ENCODE measurements at places on chromosomes 2 and 18. TPM values are rescaled to one million over a fixed set of nuclear protein-coding genes. Genes with fewer than 3 reads are reported as not detected.

DNA sequence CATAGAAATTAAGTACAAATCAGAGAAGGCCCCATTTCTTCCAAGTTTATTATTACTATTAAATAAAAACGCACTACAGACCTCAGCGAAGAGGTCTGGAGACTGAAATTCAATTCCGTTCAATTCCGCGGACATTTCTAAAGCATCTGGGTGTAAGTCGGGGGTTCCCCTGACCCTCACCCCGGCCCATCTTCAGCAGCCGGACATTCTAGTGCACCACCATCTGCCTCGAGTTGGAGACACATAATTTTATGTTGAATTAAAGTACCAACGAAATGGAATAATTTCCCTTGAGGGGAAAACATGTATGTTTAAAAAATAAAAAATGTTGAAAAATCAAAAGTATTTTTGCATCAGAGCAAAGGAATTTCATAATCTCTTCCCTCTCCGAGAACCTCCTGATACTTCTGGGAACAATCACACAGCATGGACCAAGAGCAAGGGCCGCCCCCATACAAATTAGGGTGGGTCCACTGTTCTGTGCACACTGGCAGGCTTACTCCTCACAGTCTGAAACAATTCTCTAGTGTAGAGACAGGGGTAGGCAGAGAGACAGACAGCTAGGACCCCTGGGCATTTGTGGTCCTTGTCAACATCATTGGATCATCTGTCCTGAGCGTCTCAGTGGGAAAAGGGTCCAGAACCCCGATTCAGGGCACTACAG, 29.3 kb downstream of the MBP start:
- DNase-seq: peak; percentile 53

GRCh38 chr2:150228936-150229335, 258.5 kb downstream of the RND3 start:
- peak; percentile 77 for DNase-seq

GRCh38 chr2:122070241-122070731, 314.8 kb downstream of the TSN start:
- no peak for DNase-seq

GRCh38 chr2:218393750-218394290, 5.8 kb upstream of the CTDSP1 start:
- DNase-seq: no peak

The COL3A1 gene
- 3,024 TPM for total RNA-seq

- DNase-seq: peak; percentile 66
These were observed 57.8 kb upstream of the RGPD5 start for GRCh38 chr2:109736177-109736827.

- no peak for DNase-seq
These were observed 84.7 kb downstream of the BCL2 start for GRCh38 chr18:63234841-63235240.

The DSG2 gene
- total RNA-seq: 2.6 TPM

The RGPD3 gene
- total RNA-seq: 0.32 TPM

DNA sequence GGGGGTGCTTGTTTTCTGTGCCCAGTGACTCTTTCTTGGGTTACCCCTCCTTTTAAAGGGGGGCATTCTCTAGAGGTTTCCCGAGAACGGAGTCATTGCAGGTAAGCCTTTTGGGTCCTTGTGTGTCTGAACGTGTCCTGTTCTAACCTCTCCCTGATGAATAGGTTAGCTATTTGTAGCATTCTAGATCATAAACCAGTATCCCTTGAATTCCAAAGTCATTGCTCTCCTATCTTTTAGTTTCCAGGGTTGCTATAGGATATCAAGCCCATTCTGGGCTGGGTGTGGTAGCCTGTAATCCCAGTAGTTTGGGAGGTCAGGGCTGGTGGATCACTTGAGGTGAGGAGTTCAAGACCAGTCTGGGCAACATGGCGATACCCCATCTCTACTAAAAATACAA, 65.9 kb upstream of the YWHAQ start:
- DNase-seq: no peak

GRCh38 chr2:71559828-71560637, 106.7 kb downstream of the DYSF start:
- DNase-seq: no peak

DNA sequence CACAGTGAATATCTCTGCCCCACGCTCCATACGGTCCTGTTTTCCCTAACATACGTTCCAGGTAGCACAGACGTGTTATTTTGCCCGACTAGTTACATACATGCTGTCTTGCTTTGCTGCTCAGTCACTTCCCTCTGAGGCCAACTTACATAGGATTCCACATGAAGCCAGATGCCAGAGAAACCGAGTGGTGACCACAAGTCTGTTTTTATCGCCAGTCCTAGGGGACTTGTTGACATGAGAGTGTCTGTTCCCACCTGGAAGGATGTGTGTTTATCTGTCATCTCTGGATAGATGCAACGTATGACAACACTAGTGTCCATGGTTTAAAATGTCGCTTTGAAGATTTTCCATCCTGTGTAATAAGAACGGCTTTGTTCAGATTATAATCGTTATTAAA, 32.6 kb downstream of the PMAIP1 start:
- DNase-seq: no peak

The MAP3K19 gene
- total RNA-seq: not detected

DNA sequence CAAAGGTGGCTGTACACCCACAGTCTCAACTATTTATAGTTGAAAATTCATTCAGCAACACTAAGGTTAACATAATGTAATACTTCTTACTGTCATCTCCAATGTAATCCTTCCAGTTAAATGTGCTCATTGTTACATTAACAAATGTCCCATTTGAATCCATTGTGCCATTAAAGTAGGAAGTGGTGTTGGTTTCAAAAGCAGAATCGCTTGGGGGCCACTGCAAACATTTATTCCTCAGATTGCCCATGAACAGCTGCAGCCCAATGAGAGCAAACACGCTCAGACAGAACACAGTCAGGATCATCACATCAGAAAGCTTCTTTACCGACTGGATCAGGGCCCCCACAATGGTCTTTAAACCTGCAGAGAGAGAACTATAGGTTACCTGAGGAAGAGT, 41.4 kb downstream of the SCN3A start:
- no peak for DNase-seq

- DNase-seq: peak; percentile 73
These were observed 250.3 kb downstream of the TTC32 start for GRCh38 chr2:19651466-19651865.

- no peak for DNase-seq
These were observed 434.1 kb upstream of the HS6ST1 start for GRCh38 chr2:128752691-128753263.

The HPCAL1 gene
- total RNA-seq: 51.5 TPM

DNA sequence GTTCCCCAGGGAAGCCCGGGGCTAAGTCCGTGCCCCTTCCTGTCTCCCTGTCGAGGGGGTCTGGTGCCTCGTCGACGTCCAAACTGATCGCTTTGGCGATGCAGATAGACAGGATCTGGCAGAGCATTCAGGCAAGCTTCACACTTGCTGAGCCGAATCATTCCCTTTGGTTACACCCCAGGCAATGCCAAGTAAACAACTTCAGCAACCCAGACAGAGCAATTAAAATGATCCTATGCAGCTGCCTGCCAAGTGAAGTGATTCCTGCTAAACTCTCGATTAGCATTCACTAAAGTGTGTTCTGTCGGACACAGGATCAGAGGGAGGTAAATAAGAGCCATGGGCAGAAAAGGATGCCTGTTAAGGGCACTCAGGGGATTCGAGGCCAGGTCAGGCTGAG, 108.2 kb upstream of the RAB12 start:
- peak; percentile 59 for DNase-seq

DNA sequence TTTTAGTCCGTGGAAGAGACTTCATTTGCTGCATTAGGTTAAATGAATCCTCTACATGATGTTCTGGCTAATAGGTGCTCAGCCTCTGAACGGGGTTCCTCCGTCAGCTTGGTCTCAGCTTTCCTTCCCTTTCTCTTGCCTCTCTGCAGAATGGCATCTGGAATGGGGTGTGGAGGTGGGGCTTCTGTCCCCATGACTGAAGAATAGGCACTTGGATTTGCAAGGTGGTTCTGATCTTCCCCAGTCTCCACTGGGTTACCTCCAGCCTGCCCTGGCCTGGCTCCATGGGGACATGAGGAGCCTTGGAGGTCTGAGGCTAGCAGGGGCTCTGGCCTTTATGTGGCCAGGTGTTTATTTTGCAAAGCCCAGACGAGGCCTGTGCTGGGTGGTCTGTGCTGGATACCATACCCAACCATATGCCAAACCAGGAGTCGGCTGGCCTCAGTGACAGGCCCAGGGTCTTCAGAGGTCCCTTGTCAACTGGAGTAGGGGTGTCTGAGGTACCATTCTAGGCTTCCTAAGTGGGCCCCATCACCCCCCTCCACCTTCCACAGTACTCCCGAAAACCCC, 28.2 kb upstream of the LAPTM4A start:
- no peak for DNase-seq

DNA sequence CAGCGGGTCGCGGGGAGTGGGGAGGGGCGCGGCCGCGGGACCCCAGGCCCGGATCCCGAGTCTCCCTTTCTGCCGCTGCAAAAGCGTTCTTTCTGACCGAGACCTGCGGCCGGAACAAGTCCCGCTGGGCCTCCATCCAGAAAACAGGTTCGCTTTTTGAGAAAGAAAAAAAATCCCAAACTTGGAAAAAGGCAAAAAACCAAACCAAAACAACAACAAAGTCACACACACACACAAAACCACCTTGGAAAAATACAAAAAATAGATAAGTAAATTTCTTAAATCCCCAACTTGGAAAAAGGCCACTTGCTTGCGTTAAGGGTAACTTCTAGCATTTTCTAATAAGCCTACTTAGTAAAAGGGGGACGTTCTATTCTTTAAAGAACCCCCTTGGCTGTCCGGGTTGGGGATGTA, 250 bp upstream of the CHST10 start:
- peak; percentile 20 for DNase-seq

GRCh38 chr2:218981881-218982585, 3.0 kb downstream of the FEV start:
- DNase-seq: no peak

GRCh38 chr2:112709703-112710102, 11.1 kb upstream of the NT5DC4 start:
- no peak for DNase-seq

GRCh38 chr2:218733171-218734021, 22.8 kb downstream of the TTLL4 start:
- DNase-seq: peak; percentile 81

GRCh38 chr2:10863837-10864236, 47.9 kb upstream of the KCNF1 start:
- no peak for DNase-seq

GRCh38 chr2:83850071-83850725, 608.9 kb downstream of the SUCLG1 start:
- no peak for DNase-seq

DNA sequence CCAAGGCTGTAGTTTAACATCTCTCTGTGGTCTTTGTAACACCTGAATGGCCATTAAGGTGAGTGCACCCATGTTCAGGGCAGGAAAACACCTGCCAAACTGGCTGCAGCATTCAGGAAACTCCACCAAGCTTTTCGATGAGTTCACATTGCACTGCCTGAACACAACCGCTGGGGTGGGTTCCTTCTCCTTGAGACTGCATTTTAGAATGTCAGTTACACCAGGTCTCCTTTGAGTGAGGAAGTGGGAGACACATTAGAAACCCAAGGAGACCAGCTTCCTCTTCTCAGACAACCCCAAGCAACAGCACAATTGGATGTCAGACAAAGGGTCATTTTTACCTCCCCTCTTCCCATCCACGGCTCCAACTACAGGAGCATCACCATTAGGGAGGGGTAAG, 35.2 kb downstream of the CYRIA start:
- DNase-seq: no peak

- no peak for DNase-seq
These were observed 70.6 kb downstream of the MBP start for GRCh38 chr18:77061946-77062517.

The GREB1 gene
- under 0.01 TPM for total RNA-seq

Data from fibroblast of villous mesenchyme (primary cell).